ENCODE measurements at places on chromosomes 11 and 22.
A peak's percentile ranks its signal among the peaks of the same experiment; 100 is the strongest.

- DNase-seq: no peak
Observed at GRCh38 chr22:34763496-34763895, 302.5 kb upstream of the ISX start.

GRCh38 chr11:111039982-111040381, 205.5 kb upstream of the POU2AF2 start:
- DNase-seq: no peak

- no peak for DNase-seq
Observed at GRCh38 chr11:111639226-111639925, 37.1 kb downstream of the SIK2 start.

DNA sequence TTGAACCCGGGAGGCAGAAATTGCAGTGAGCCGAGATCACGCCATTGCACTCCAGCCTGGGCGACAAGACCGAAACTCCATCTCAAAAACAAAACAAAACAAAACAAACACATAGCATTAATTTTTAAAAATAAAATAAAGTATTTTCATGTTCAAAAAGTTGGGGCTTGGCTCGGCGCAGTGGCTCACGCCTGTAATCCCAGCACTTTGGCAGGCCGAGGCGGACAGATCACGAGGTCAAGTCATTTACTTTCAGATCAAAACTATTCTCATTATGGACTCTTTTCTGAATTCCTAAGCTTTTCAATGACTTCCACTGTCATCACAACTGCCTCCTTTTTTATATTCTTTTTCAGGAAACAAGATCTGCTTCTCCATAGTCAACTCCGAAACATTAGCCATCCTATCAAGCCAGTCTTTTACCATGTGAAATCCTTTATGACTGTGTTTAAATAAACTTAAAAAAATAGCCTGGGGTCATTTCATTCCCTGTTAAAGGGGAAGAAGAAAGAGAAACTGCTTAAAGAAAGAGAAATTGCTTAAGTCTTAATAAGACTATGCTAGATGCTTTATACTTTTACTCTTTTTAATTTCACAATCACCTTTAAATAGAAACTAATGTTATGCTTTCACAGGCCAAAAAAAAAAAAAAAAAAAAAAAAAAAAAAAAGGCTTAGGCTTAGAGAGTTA, 13.1 kb upstream of the CHRNA10 start:
- no peak for DNase-seq

DNA sequence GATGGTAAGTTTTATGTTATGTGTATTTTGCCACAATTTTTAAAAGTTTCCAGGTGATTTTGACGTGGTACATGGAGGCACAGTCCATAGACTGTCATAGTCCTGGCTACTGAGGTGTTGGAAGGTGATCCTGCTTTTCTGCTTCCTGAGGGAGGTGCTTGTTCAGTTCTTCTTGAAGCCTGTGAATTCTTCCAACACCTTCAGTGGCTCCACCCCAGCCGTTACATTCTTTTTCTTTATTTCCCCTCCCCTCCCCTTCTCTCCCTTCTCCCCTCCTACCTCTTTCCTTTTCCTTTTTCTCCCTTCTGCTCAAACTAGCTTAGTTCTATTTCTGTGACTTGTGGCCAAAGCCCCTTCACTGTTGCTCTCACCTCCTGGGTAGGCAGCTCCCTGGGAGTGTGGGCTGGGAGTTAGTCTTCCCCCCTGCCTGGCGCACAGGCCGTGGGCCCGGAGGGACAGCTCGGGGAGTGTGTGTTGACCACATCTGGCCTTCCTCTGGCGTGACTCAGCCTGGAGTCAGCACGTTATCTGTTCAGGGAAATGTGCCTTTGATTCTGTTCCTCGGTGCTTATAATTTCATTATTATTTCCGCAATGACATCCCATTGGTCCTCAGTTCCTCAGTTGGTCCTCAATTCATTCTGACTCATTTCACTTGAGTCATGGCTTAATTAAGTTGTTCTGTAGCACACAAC, 566.2 kb downstream of the TBC1D22A start:
- DNase-seq: peak; percentile 94

- DNase-seq: no peak
Observed at GRCh38 chr11:46066335-46066734, 54.9 kb downstream of the PHF21A start.

DNA sequence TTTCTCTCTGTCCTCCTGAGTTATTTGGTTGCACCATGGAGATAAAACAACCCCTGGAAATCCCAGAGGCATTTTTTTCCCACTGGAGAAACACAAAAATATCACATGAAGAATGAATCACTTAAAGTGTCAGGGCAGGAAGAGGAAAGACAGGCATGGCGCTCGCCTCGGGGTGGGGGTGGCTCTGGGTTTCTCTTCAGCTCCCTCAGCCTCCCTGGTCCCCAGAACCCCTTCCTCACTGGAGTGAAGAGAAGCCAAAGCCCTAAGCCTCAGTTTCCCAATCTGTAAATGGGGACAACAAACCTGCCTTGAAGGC, 938 bp downstream of the SHISAL1 start:
- peak; percentile 99 for DNase-seq

DNA sequence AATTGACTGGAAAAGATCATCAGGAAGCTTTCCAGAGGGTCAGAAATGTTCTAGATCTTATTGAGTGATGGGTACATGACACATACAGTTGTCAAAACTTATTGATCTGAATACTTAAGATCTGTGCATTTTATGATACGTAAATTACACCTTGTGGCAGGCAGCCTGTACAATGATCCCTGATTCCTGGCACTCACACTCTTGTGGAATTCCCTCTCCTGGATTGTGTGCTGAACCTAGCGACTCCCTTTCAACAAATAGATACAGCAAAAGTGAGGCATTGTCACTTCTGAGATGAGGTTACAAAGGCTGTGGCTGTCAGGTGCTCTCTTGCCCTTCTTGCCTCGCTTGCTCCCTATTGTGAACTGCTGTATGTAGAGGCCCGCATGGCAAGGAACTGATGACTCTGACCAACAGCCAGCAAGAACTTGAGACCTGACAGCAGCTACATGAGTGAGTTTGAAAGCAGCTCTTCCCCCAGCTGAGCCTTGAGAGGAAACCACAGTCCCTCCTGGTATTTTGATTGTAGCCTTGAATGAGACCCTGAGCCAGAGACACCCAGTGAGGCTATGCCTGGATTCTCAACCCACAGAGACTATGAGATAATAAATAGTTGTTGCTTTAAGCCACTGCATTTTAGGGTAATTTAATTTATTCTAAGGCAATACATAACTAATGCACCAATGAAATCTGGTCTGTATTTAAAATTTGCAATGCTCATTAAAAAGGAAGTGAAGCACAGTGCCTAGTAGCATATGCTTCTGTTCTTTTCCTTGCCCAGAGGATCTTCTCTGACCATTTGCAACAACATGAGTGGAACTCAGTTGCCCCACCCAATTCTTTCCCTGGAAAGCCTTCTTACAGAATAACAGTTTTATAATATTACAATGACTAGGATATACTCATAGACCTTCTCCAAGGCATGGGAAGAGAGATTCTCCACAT, 60.5 kb upstream of the IZUMO1R start:
- peak; percentile 13 for DNase-seq

- DNase-seq: no peak
Observed at GRCh38 chr11:71156301-71156700, 96.1 kb downstream of the SHANK2 start.

GRCh38 chr11:100888836-100889235, 201.7 kb downstream of the ARHGAP42 start:
- DNase-seq: peak; percentile 3

- DNase-seq: no peak
Observed at GRCh38 chr11:65427691-65428577, 5.3 kb downstream of the NEAT1 start.

- DNase-seq: peak; percentile 64
Observed at GRCh38 chr11:498297-499181, 8.5 kb downstream of the RNH1 start.

GRCh38 chr11:10640308-10640707, 53.2 kb downstream of the IRAG1 start:
- DNase-seq: no peak

GRCh38 chr11:1729692-1730011, 20.7 kb downstream of the IFITM10 start:
- DNase-seq: no peak

DNA sequence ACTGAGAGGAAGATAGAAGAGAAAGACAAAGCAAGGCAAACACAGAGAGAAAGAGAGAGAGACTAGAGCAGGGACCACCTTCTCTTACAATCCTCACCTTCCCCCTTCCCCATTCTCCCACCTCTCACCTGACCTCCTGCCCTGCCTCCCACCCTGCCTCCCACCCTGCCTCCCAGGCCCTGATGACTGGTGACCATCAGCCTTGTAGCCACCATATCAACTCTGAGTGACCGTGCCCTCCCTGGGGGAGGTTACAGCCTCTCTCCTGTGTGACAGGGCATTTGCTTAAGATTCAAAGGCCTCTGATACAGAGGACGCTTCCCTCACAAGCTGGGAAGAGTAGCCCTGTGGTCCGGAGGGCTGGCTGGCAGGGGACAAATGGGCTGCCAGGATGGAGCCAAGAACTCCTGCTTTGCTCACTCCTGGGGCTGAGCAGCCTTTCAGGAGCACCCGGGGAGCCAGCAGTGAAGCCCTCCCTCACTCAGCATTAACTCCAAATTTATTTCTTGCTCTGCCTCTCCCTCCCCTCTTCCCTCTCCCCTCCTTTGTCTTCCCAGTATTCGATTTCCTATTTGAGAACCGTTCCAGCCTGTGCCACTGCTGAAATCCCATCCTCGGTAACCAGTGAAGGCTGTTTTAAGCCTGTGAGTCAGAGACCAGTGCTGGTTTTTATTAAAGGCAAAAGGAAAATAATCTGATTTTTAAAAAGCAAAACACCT, 125.2 kb upstream of the SYT13 start:
- DNase-seq: no peak

DNA sequence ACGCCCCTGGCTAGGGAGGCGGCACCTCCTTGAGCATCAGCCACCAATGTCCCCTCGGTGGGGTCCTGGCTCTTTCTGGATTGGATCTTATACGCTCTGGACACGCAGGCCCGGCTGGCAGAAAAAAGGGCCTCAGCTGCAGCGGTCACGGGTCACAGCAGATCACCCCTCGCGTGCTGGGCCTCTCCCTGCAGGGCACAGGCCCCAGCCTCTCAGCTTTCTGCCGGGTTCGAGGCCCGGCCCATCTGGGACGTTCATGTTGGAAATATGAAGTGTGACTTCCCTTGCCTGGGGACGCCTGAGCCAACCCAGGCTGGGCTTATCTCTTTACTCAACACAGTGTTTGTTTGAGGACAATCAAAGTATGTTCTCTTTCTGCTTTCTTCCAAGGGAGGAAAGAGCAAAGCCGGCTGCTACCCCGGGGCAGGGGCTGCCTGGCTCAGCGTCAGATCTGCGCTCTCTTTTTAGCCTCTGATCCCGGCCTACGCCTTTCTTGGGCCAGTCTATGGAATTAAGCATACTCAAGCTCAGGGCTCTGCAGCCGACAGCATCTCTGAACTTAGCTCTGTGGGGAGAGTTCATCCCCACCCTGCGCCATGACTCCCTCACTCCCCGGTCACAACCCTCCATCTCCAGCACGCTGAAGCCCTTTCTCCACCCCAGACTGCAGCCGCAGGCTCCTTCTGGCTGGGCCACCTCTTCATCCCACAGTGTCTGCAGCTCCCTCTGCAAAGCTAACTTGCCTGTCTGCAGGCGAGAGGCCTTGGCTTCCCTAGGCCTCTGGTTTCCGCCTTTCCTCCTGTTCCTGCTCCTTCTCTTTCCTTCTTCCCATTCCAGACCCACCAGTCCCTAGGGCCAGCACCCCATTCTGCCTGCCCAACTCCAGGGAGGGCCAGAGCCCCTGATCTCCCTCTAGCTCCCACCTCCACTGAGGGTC, 38.8 kb downstream of the ADAMTS15 start:
- no peak for DNase-seq

DNA sequence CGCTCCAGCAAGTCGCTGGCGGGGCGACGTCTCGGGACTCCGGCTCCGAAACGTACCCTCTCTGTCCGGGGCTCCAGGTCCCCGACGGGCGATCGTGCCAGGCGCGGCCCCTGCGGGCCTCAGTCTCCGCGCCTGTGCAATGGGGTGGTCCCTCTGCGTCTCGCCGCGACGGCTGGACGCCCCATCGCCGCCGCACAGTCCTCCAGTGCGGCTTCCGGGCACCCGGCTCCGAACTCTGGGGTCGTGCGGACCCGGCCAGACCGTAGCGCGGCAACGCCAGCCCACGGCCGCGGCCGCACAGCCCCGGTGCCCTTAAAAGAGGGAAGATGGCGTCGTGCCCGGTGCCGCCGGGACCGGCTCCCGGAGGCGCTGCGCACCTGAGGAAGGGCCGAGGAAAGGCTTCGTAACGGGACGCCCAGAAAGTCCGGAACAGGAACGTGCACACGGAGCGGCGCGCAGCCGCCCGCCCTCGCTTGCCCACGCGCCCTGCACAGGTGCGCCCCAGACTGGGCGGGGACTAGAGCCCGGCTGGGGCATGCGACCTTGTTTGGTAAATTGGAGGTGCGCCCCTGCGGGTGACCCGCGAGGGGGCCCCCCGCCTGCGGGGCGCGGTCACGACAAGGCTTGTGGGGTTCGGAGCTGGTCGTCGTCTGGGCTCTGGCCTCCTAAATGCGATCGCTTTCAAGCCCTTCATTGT, 525 bp downstream of the BIK start:
- peak; percentile 83 for DNase-seq

DNA sequence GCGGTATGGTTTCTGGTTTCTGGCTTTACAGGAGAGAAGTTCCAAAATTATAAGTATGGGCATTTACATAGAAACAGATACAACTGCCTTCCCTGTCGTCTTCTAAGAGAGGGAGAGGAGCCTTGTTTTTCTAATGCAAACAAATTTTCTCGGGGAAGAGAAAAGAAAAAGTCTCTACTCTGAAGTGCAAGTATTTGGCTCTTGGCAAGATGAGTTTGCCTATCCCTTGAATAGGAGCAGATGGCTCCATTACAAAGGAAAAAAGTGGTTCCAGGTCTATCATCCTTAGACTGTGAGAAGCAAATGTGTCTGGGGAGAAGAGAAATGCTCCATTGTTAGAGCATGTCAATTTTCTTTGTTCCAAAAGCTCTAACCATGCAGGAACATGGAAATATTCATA, 455.6 kb downstream of the BUD13 start:
- no peak for DNase-seq

GRCh38 chr11:69912161-69912910, 93.1 kb upstream of the FGF3 start:
- DNase-seq: peak; percentile 54

- DNase-seq: no peak
Observed at GRCh38 chr11:121418625-121419114, 33.4 kb upstream of the SORL1 start.

- no peak for DNase-seq
Observed at GRCh38 chr11:3879967-3880542, 24.6 kb downstream of the STIM1 start.

- DNase-seq: no peak
Observed at GRCh38 chr11:37525336-37525735, 927.3 kb upstream of the RAG2 start.

DNA sequence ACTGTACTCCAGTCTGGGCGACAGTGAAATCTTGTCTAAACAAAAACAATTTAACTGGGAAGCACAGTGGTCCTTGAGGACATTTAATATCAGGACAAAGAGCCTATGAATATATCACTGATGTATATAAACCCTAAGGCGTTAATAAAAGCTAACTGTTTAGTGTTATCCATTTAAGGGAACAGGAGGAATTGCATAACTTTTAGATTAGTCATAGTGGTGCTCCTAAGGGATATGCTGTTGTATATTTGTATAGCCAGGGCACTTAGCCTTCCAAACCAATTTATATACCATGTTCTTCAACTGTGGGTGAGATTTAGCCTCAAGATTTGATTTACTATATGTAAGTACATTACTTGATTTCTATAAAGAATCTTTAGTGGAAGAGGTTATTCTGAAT, 3.0 kb upstream of the CHEK1 start:
- DNase-seq: peak; percentile 59

- no peak for DNase-seq
Observed at GRCh38 chr11:120335556-120335907, 681 bp upstream of the ARHGEF12 start.

All from osteoblast (primary cell).